ENCODE measurements at places on chromosomes 12 and 14. TPM values are rescaled to one million over a fixed set of nuclear protein-coding genes. Genes with fewer than 3 reads are reported as not detected.

Gene SERPINA12
- total RNA-seq: not detected

Gene CCDC77
- 28.6 TPM for total RNA-seq

Gene SOAT2
- not detected for total RNA-seq

Gene AICDA
- not detected for total RNA-seq

Gene FRMD6
- 34.5 TPM for total RNA-seq
